ENCODE measurements at places on chromosomes 5 and 9. TPM values are rescaled to one million over a fixed set of nuclear protein-coding genes. Genes with fewer than 3 reads are reported as not detected.

GRCh38 chr5:103804711-103805110, 242.1 kb upstream of the NUDT12 start:
- DNase-seq, result no peak

DNA sequence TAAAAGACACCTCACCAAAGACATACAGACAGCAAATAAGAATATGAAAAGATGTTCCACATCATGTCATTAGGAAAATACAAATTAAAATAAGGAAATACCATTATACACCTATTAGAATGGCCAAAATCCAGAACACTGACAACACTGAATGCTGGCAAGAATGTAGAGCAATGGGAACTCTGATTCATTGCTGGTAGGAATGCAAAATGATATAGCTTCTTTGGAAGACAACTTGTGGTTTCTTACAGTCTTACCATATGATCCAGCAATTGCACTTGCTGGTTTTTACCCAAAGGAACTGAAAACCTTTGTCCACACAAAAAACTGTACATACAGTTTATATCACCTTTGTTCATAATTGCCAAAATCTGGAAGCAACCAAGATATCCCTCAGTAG, 6.5 kb downstream of the TMEM161B start:
- DNase-seq, result no peak

DNA sequence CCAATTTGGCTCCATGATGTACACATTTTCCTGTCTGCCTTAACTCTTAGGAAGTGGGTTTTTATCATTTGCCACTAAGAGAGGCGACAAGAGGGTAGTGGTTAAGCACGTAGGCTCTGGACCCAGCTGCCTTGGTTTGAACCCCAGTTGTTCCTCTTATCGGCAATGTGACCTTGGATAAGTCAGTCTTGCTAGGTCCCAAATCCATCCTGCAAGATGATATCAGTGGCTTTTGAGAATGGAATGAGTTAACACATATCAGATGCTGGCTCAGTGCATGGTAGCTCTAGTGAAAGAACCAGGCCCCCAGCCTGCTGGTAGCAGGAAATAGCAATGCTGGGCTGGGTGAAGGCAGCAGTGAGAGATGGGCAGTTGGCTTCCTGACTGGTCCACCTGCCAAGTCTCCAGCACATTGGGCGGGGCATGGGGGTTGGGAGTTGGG, 72.5 kb downstream of the STK10 start:
- no peak for DNase-seq

DNA sequence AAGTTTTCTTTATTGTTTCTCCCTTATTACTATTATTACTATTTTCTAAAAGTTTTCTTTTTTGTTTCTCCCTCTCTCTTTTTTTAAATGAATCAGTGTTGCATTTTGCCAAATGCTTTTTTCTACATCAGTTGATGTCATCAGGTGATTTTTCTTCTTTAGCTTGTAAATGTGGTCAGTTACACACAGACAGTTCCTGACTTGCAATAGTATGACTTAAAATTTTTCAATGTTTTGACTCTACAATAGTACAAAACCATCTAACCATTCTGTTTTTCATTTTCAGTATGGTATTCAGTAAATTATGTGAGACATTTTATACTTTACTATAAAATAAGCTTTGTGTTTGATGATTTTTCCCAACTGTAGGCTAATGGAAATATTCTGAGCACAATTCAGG, 443.0 kb downstream of the GADD45G start:
- DNase-seq, result no peak

The DNAJA1 gene
- total RNA-seq, result 55.1 TPM

The SLC46A2 gene
- total RNA-seq, result 0.57 TPM

- DNase-seq, result no peak
Measured at GRCh38 chr9:132141344-132141947, 20.4 kb upstream of the NTNG2 start.

- no peak for DNase-seq
Measured at GRCh38 chr5:159163027-159163700, 46.2 kb downstream of the RNF145 start.

The DNAJC18 gene
- 0.53 TPM for total RNA-seq

- no peak for DNase-seq
Measured at GRCh38 chr9:84828046-84828445, 158.5 kb downstream of the NTRK2 start.

Data from esophagus squamous epithelium (tissue), 5 donors.